ENCODE measurements at places on chromosomes 6 and 20. TPM values are rescaled to one million over a fixed set of nuclear protein-coding genes. Genes with fewer than 3 reads are reported as not detected.

The PAX1 gene
- not detected for total RNA-seq

The MED20 gene
- total RNA-seq, result 43.7 TPM

The MAS1 gene
- total RNA-seq, result not detected

The CALHM5 gene
- total RNA-seq, result 1.3 TPM

The EHMT2 gene
- total RNA-seq, result 65.7 TPM

The WFDC2 gene
- total RNA-seq, result 14.3 TPM

The EPPIN gene
- total RNA-seq, result not detected

The DDX27 gene
- total RNA-seq, result 146 TPM

The THBS2 gene
- total RNA-seq, result 0.07 TPM

The BACH2 gene
- total RNA-seq, result 0.32 TPM

The ABHD16B gene
- total RNA-seq, result 0.27 TPM

The ID1 gene
- total RNA-seq, result 157 TPM

The TAAR5 gene
- not detected for total RNA-seq

The ZBP1 gene
- total RNA-seq, result not detected

The SDCBP2 gene
- 2.0 TPM for total RNA-seq

The GUCA1A gene
- not detected for total RNA-seq

DNA sequence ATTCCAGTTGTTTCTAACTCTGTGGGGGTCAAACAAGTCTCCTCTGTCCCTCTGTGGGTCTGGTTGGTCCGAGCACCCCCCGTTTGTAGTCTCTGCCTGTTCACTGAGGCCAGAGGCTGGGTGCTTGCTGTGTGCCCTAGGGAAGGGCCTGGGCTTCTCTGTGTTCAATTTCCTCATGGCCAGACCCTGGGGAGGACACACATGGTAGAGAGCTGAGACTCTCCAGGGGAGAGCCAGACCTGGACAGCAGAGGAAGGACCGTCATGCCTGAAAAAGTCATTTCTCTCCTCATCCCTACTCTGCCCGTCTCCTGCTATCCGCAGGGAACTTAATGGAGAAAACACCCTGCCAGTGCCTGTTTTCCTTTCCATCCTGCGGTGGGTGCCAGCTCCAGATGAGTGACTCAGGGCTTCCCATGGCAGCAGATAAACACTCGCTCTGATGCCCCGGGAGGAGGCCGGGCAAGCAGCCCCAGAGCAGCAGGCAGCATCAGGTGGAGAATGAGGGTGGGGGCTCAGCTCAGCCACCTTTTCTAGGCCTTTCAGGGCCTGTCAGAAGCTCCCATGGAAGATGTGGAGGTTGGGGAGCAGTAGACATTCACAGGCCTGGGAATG lies 51.9 kb downstream of the SNAI1 start:
- H3K4me3 ChIP-seq, result no peak overlapping the region
- no peaks in the 10 kb centered on the region for H3K36me3 ChIP-seq
- H3K4me1 ChIP-seq, result peaks cover 73% of the 10 kb centered on the region
- no peak for DNase-seq
- H3K27ac ChIP-seq, result peak overlapping the region; percentile 92

GRCh38 chr6:65701325-65701724 lies 5.7 kb downstream of the EYS start:
- no peak for DNase-seq
- no peaks in the 10 kb centered on the region for H3K27me3 ChIP-seq
- no peaks in the 10 kb centered on the region for H3K4me1 ChIP-seq
- H3K27ac ChIP-seq, result no peak overlapping the region
- no peak overlapping the region for H3K4me3 ChIP-seq

DNA sequence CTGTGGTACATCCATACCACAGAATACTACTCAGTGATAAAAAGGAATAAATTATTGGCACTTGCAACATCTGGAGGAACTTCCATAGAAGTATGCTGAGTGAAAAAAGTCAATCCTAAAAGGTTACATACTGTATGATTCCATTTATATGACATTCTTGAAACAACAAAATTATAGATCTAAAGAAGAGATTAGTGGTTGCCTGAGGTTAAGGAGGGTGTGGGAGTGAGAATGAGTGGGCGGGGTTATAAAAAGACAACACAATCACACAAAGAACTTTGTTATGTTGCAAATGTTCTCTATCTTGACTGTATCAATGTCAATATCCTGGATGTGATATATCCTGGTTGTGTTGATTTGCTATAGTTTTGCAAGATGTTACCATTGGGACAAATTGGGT lies 21.2 kb downstream of the SNRPB start:
- no peaks in the 10 kb centered on the region for H3K4me1 ChIP-seq
- no peaks in the 10 kb centered on the region for H3K36me3 ChIP-seq
- no peak overlapping the region for H3K27ac ChIP-seq
- no peak overlapping the region for H3K4me3 ChIP-seq
- H3K27me3 ChIP-seq, result no peaks in the 10 kb centered on the region

DNA sequence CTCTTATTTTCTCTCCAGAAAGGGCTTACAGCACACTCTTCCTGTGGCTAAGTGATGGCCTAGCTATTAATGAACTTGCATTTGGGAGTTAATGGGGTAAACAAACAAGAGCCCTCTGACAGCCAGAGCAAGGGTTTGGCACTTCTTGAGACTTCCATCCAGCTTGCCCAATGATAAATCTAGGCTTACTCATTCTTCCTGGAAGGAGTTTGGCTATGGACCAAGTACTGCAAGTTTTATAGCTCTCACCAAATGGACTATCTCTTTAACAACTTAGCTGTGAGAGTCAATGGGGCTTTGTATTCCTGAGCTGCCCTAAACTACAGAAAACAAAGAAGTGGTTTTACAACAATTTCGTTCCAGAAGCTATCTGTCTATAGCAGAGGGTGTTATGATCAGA lies 16.7 kb upstream of the PI3 start:
- no peak for DNase-seq
- H3K27ac ChIP-seq, result no peak overlapping the region
- no peaks in the 10 kb centered on the region for H3K4me1 ChIP-seq
- H3K4me3 ChIP-seq, result no peak overlapping the region
- no peaks in the 10 kb centered on the region for H3K36me3 ChIP-seq
- no peaks in the 10 kb centered on the region for H3K27me3 ChIP-seq

GRCh38 chr6:46891252-46891795 lies 30.4 kb downstream of the ADGRF5 start:
- peaks cover 15% of the 10 kb centered on the region for H3K4me1 ChIP-seq
- no peaks in the 10 kb centered on the region for H3K27me3 ChIP-seq
- H3K4me3 ChIP-seq, result no peak overlapping the region
- no peaks in the 10 kb centered on the region for H3K36me3 ChIP-seq

DNA sequence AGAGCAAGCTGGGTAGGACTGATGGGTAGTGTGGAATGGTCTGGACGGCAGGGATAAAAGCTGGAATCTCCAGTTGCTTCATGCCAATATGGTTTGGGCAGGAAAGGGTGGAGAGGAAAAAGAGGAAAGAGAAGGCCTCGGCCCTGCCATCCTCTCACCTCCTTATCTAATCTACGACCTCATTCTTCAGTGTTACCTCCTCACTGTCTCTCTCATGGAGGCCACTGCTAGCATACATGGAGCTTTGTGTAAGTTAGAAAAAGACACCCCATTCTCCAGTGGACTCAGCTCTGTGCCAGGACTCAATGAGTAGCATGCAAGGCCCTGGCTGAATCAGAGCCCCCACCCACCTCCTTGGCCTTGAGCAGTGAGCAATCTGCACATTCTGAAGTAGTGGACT lies 6.1 kb upstream of the ARID1B start:
- H3K4me1 ChIP-seq, result peaks cover 9% of the 10 kb centered on the region
- H3K27ac ChIP-seq, result no peak overlapping the region
- no peaks in the 10 kb centered on the region for H3K27me3 ChIP-seq

GRCh38 chr20:32153156-32153665 lies 43.7 kb downstream of the TM9SF4 start:
- peaks cover 6% of the 10 kb centered on the region for H3K4me1 ChIP-seq
- DNase-seq, result no peak
- H3K27ac ChIP-seq, result no peak overlapping the region
- H3K36me3 ChIP-seq, result peaks cover 25% of the 10 kb centered on the region
- no peaks in the 10 kb centered on the region for H3K27me3 ChIP-seq

DNA sequence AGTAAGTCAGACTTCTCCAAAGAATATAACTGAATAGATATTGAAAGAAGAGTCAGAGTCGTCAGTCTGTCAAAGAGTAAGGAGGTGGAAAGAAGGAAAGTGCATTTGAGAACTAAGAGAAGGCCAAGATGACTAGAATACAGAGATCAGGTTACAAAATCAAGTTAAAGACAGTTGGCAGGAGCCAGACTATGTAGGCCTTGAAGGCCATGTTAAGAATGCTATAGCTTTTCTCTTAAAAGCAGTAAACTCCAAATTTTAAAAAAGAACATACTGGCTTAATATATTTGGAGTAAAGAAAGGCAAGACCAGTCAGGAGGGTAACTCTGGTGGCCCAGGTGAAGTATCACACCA lies 68.8 kb downstream of the IBTK start:
- no peak overlapping the region for H3K4me3 ChIP-seq
- no peak for DNase-seq
- no peak overlapping the region for H3K27ac ChIP-seq
- peaks cover 15% of the 10 kb centered on the region for H3K4me1 ChIP-seq

DNA sequence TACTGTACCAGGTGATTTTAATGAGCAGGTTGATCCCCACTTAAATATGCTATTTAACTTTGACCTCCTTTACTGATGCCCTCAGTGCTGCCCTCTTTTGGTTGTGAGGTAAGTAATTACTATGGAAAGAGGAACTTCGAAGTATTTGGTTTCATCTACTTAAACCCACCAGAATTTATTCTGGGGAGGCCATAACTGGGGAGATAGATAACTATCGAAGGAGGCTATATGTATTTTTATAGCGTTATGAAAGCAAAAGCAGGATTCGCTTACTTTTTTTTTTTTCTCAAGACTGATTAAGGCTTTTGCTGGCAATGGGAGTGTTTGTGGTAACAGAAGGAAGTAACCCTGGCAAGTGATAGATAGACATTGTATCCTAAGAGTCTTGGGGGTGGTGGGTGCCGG lies 168.9 kb upstream of the CENPW start:
- no peak overlapping the region for H3K4me3 ChIP-seq
- H3K4me1 ChIP-seq, result peaks cover 4% of the 10 kb centered on the region
- H3K27ac ChIP-seq, result no peak overlapping the region
- peak; percentile 46 for DNase-seq

DNA sequence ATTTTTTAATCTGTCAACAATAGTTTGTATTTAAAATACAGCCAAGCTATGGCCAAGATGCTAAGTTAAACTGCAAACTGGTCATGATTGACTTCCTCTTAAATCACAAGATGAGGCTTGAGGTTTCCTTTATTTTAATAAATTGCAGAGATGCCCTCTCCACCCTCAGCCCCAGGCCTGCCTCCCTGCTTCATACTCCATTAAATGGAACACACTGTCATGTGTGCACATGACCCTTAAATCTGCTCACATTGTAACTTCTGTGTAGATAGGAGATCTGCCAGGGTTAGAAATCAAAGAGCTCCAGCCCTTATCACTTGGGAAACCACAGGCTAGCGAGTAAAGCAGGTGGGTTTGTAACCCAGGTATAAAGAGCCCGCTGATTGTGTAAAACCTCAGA lies 20.8 kb downstream of the DUSP22 start:
- H3K27ac ChIP-seq, result no peak overlapping the region
- no peak overlapping the region for H3K4me3 ChIP-seq
- H3K36me3 ChIP-seq, result no peaks in the 10 kb centered on the region

GRCh38 chr20:58836616-58837204 lies 14.0 kb downstream of the GNAS-AS1 start:
- H3K4me1 ChIP-seq, result no peaks in the 10 kb centered on the region
- H3K4me3 ChIP-seq, result no peak overlapping the region
- no peaks in the 10 kb centered on the region for H3K36me3 ChIP-seq

- no peak overlapping the region for H3K4me3 ChIP-seq
- no peaks in the 10 kb centered on the region for H3K36me3 ChIP-seq
- peaks cover 16% of the 10 kb centered on the region for H3K4me1 ChIP-seq
- no peaks in the 10 kb centered on the region for H3K27me3 ChIP-seq
- no peak for DNase-seq
These were observed 59.9 kb downstream of the ENPP1 start for GRCh38 chr6:131867744-131868143.

- DNase-seq, result no peak
- H3K4me3 ChIP-seq, result no peak overlapping the region
- no peak overlapping the region for H3K27ac ChIP-seq
- H3K27me3 ChIP-seq, result peaks cover 1% of the 10 kb centered on the region
- no peaks in the 10 kb centered on the region for H3K4me1 ChIP-seq
These were observed 19.5 kb upstream of the DAAM2 start for GRCh38 chr6:39772559-39773273.

- H3K4me1 ChIP-seq, result peaks cover 13% of the 10 kb centered on the region
- DNase-seq, result no peak
- no peak overlapping the region for H3K4me3 ChIP-seq
- no peak overlapping the region for H3K27ac ChIP-seq
These were observed 440.6 kb upstream of the SLC35B3 start for GRCh38 chr6:8875986-8876385.

- DNase-seq, result no peak
- H3K27ac ChIP-seq, result peak overlapping the region; percentile 2
- peaks cover 12% of the 10 kb centered on the region for H3K36me3 ChIP-seq
- peaks cover 32% of the 10 kb centered on the region for H3K4me1 ChIP-seq
- H3K4me3 ChIP-seq, result no peak overlapping the region
- H3K27me3 ChIP-seq, result no peaks in the 10 kb centered on the region
These were observed 13.1 kb downstream of the PEDS1 start for GRCh38 chr20:50140339-50140859.

DNA sequence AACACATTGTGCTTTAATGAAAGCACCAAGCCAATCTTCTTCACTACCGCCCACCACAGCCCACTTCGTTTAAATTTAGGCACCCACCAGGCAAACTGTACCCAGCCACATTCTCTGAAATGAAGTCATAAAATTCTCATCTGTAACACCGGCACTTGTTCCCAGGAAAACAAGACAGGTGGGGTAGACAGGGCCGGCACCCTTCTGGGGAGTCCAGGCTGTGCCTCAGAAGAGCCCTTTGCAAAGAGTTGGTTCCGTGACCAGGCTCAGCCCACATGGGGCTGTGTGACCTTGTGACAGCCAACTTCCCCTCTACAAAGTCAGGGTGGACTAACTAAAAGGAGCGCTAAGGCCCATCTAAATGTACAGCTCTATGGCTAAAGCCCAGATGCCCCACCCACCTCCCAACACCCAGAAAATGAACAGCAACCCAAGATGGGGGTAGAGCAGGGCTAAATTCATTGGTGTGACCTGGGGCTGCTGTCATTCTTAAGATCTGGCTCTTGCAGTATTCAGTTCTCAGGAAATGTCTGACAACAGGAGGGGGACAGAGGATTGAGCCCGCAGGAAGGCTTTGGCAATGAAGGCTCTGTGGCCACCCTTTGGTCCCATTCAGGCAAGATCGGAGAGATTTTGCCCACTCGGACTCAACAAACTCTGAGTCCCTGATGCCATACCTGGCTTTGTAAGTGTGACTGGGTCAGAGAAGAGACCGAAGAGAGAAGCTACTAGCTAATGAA lies 56.7 kb downstream of the TRERF1 start:
- no peaks in the 10 kb centered on the region for H3K27me3 ChIP-seq
- H3K4me1 ChIP-seq, result peaks cover 10% of the 10 kb centered on the region
- no peaks in the 10 kb centered on the region for H3K36me3 ChIP-seq

DNA sequence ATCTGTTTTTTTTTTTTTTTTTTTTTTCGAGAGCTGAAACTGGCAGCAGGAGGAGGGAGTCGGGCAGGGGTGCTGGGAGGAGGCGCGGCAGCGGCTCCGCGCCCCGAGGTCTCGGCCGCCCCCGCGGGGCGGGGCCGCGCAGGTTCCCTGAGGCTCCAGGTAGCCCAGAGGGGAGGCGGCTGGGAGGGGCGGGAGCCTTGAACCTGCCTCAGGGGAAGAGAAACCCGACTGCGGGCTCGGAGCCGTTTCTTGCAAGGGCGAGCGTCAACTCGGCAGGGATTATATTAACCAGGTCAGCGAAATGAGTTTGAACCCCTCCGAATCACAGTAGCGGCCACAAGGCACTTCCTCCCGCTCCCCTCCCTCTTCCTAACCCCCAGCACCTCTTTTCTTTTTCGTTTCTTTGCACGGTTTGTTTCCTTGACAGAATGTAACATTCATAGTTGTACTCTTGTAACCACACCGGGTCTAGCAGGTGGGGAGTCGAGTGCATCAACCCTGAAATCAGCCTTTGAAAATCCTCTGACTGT lies 2.0 kb downstream of the MYB start:
- H3K4me1 ChIP-seq, result peaks cover 9% of the 10 kb centered on the region
- DNase-seq, result peak; percentile 44
- no peaks in the 10 kb centered on the region for H3K36me3 ChIP-seq
- H3K27ac ChIP-seq, result no peak overlapping the region

All from Caco-2 (cell line).